ENCODE measurements at places on chromosomes 2 and 18.

GRCh38 chr2:8922431-8922830 lies 81.1 kb downstream of the MBOAT2 start:
- no peak for DNase-seq

DNA sequence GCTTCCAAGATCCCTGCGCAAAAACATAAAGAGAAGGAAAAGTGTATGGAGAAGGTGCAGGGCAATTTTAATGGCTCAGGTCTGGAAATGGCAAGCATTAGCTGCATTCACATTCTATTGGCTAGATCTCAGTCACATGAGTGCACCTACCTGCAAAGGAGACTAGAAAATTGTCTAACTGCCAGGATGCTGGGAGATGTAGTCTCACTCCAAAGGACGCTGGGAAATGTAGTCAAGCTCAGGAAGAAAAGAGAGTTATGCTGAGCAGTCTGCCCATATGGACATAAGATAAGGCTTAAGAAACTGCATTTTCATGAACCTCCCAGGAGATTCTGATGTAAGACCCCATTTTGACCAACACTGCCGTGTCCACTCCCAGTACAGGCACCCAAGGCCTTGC lies 9.5 kb upstream of the KLHL29 start:
- DNase-seq = no peak

GRCh38 chr2:224104668-224105386 lies 65.7 kb upstream of the SERPINE2 start:
- DNase-seq = no peak

GRCh38 chr2:109365131-109365530 lies 236.1 kb downstream of the SH3RF3 start:
- DNase-seq = no peak
